GM23338 (cell line): ENCODE measurements at places on chromosomes 1 and 21. TPM values are rescaled to one million over a fixed set of nuclear protein-coding genes. Genes with fewer than 3 reads are reported as not detected.

DNA sequence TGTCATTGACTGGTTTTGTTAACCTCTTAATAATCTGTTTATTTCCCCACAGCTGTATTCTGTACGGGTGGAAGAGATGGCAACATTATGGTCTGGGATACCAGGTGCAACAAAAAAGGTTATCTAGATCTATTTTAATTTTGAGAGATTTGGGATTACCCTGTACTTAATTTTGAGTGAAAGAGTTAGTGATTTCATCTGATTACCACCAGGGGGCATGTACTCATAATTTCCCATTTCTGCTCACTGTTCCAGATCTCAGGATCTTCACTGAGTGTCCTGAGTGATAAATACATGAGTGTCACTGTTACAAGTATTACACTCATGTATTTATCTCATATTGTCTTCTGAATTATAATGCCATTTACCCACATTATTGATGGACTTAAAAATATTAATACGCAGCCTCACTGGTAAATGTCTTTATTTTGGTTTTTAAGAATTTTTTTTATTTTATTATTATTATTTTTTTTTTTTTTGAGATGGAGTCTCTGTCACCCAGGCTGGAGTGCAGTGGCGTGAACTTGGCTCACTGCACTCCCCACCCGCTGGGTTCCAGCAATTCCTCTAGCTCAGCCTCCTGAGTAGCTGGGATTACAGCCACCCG is 27.4 kb downstream of the DTL start:
- no peaks in the 10 kb centered on the region for H3K27me3 ChIP-seq
- no peak overlapping the region for H3K27ac ChIP-seq
- no peak overlapping the region for H3K4me3 ChIP-seq

- no peaks in the 10 kb centered on the region for H3K4me1 ChIP-seq
- peaks cover 49% of the 10 kb centered on the region for H3K27me3 ChIP-seq
- peak overlapping the region; percentile 83 for H3K4me3 ChIP-seq
Measured at GRCh38 chr1:67308136-67308535, 463 bp downstream of the IL12RB2 start.

DNA sequence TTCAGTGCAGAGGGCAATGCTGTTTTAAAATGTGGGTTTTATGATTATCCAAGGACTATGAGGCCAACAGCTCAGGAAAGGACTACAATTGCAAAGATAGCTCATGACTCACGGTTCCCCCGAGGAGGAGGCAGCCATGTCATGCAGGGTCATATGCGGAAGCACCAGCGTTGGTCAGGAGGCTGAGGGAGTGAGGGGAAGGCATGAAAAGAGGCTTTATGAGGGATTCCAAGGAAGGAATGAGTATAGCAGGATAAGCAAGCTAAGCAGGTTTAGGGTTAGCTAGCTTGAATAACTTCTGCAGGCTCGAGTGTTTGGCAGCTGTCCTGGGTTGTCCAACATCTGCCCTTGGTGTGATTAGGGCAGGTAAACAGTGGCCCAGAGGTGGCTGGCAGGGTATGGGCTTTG is 495.1 kb downstream of the SETD4 start:
- 0 out of 2 replicates have a peak, but pooled peaks cover 7% of the 10 kb centered on the region for H3K4me1 ChIP-seq
- no peak overlapping the region for H3K27ac ChIP-seq
- no peak for DNase-seq
- H3K4me3 ChIP-seq: no peak overlapping the region
- H3K27me3 ChIP-seq: no peaks in the 10 kb centered on the region

- no peaks in the 10 kb centered on the region for H3K4me1 ChIP-seq
- no peaks in the 10 kb centered on the region for H3K36me3 ChIP-seq
- H3K27me3 ChIP-seq: no peaks in the 10 kb centered on the region
Measured at GRCh38 chr1:116674011-116674531, 6.5 kb upstream of the IGSF3 start.

DNA sequence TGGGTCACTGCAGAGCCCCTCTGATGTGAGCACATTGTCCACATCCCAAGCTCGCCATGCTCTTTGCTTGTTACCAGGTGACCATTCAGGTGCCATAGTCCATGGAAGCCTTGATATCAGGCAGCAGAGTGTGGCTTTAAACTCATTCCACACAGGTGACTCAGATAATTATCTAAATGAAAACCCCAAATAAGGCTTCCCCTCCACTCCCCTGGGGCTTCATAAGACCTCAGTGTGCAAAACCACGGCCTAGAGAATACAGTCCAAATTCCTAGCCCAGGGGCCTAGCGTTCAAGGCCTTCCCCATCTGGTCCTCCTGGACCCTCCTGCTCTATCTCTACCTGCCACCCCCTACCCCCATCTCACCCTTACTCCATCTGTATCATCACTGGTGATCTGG is 97.1 kb downstream of the ARHGEF10L start:
- H3K4me1 ChIP-seq: no peaks in the 10 kb centered on the region
- no peaks in the 10 kb centered on the region for H3K27me3 ChIP-seq
- H3K27ac ChIP-seq: no peak overlapping the region
- DNase-seq: no peak

DNA sequence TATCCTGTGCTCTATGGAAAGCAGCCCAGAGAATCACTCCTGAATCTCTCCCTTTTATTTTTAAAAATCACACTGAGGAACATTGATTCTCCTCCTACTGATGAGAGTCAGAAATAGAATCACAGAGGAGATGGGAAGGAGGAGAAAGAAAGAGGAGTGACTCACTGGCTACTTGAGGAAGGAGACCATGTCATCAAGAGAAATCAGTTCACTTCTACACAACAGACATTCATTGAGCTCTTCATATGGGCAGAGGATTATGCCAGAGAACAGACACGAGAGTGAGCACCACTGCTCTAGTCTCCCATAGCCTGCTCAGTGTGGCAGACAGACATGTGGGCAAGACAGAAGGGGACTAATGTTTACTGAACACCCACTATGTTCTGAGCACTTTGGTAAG is 44.2 kb downstream of the RAB3B start:
- no peaks in the 10 kb centered on the region for H3K27me3 ChIP-seq
- no peak overlapping the region for H3K27ac ChIP-seq
- H3K4me1 ChIP-seq: no peaks in the 10 kb centered on the region

DNA sequence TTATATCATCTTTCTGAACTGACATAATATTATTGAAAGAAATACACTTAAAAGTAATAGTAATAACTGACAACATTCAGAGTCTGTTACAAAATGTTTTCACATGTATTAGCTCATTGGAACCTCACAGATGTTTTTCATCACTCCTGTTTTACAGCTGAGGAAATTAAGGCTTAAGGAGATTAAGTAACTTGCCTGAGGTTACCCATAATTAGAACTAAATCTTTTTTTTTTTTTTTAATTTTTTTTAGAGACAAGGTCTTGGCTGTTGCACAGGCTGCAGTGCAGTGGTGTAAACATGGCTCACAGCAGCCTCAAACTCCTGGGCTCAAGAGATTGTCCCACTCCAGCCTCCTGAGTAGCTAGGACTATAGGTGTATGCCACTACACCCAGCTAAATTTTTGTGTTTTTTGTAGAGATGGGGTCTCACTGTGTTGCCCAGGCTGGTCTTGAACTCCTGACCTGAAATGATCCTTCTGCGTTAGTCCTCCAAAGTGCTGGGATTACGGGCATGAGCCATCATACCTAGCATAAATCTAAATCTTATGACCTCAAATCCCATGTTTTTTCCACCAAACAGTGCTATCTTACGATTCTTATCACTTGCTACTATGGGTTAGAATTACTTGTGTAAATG is 64.7 kb upstream of the MACF1 start:
- peak overlapping the region; percentile 99 for H3K27ac ChIP-seq
- H3K27me3 ChIP-seq: no peaks in the 10 kb centered on the region
- no peak for DNase-seq
- no peaks in the 10 kb centered on the region for H3K36me3 ChIP-seq

DNA sequence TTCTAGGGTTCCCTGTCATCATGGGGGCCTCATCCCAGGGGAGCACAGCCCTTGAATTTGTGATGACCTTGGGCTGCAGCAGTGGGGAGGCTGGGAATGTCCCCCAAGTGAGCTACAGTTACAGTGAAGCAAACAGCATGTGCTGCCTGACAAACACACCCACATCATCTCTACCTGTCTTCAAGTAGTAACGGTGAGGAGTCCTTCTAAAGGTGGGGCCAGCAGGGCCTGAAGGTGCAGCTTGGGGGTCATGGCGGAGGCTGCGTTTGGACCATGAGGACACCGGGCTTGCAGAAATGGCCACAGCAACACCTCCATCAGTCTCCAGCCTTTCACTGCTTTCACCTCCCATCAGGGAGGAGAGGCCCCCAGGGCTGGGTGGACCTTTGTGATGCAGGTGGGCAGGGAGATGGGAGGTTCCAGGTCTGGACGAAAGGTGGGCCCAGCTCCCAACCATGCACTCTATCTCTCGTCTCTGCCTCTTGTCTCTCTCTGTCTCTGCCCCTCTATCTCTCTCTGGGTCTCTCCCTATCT is 55.7 kb downstream of the WNT9A start:
- no peaks in the 10 kb centered on the region for H3K27me3 ChIP-seq
- H3K4me3 ChIP-seq: no peak overlapping the region
- DNase-seq: no peak

GRCh38 chr1:212677136-212677535 is 22.5 kb downstream of the BATF3 start:
- DNase-seq: peak; percentile 38
- no peaks in the 10 kb centered on the region for H3K27me3 ChIP-seq
- H3K27ac ChIP-seq: no peak overlapping the region

GRCh38 chr21:29431680-29432079 is 133.0 kb downstream of the BACH1 start:
- H3K4me3 ChIP-seq: no peak overlapping the region
- no peak for DNase-seq
- H3K36me3 ChIP-seq: no peaks in the 10 kb centered on the region
- peaks cover 10% of the 10 kb centered on the region for H3K4me1 ChIP-seq
- no peaks in the 10 kb centered on the region for H3K27me3 ChIP-seq
- no peak overlapping the region for H3K27ac ChIP-seq

- H3K36me3 ChIP-seq: peaks cover 83% of the 10 kb centered on the region
- no peak overlapping the region for H3K4me3 ChIP-seq
- no peaks in the 10 kb centered on the region for H3K4me1 ChIP-seq
- H3K27me3 ChIP-seq: no peaks in the 10 kb centered on the region
- H3K27ac ChIP-seq: no peak overlapping the region
Measured at GRCh38 chr1:201851949-201852348, 23.0 kb downstream of the IPO9 start.

- H3K36me3 ChIP-seq: no peaks in the 10 kb centered on the region
- no peaks in the 10 kb centered on the region for H3K27me3 ChIP-seq
- no peak overlapping the region for H3K4me3 ChIP-seq
- peaks cover 17% of the 10 kb centered on the region for H3K4me1 ChIP-seq
Measured at GRCh38 chr21:15775981-15776380, 46.2 kb downstream of the USP25 start.

DNA sequence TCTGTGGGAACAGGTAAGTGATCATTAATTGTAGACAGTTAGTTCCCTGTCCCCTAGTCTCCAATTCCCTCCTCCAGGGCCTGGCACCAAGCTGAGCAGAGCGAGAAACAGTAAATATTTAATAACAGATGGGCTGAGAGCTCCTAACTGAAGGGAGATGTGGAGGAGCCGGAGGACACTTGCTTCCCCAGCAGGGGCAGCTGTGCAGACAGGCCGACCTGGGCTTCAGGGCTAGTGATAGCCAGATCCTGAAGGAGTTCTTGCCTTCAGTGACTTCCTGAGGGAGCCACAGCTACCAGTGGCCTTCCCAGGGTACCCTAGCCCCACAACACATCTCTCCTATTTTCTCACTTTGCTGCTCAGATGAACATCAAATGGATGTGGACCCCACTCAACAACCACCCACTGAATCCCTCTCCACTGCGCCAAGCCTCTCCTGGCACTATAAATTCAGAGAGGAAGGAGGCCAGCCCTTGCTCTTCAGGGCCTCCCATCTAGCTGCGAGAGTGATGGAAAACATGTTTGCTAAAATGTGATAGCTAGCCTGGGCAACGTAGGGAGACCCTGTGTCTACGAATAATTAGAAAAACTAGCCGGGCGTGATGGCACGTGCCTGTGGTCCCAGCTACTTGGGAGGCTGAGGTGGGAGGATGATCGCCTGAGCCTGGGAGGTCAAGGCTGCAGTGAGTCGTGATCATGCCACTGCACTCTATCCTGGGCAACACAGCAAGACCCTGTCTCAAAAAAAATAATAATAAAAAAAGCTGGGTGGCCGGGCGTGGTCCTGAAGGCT is 26.9 kb upstream of the SYNC start:
- H3K36me3 ChIP-seq: no peaks in the 10 kb centered on the region
- H3K27ac ChIP-seq: no peak overlapping the region
- H3K4me3 ChIP-seq: no peak overlapping the region
- H3K4me1 ChIP-seq: peaks cover 11% of the 10 kb centered on the region; the same call in 1 of the 2 replicates
- H3K27me3 ChIP-seq: no peaks in the 10 kb centered on the region
- peak; percentile 13 for DNase-seq

DNA sequence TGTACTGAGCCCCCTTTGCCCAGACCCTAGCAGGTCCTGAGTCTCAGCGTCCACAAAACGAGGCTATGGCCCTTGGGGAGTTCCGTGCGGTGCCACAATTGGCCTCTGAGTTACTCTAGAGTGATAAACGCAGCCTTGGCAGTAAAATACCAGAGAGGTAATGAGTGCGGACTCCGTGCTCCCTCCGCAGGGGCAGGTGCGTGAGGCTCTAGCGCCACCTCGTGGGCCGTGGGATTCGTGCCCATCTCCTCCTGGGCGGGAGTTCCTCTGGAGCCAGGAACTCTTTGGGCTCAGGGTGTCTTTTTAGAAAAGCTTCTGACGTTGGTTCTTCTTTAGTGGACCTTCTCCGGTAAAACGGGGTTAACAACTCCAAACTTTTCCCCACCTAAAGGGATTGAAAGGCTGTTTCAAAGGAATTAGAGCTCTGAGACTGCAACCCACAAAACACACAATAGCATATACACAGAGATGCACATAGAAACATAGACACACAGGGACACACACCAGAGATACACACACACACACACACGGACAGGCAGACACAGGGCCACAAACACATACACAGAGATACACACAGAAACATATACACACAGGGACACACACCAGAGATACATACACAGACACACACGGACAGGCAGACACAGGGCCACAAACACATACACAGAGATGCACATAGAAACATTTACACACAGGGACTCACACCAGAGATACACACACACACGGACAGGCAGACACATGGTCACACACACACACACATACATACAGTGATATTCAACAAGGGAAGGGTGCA is 99.4 kb downstream of the KCNJ15 start:
- no peaks in the 10 kb centered on the region for H3K27me3 ChIP-seq
- peak; percentile 88 for DNase-seq
- H3K27ac ChIP-seq: no peak overlapping the region
- H3K4me3 ChIP-seq: no peak overlapping the region

GRCh38 chr1:171998711-171999110 is 157.4 kb downstream of the DNM3 start:
- no peaks in the 10 kb centered on the region; the same call in 1 of the 2 replicates for H3K4me1 ChIP-seq
- H3K36me3 ChIP-seq: no peaks in the 10 kb centered on the region
- no peak overlapping the region for H3K4me3 ChIP-seq
- H3K27ac ChIP-seq: no peak overlapping the region
- H3K27me3 ChIP-seq: no peaks in the 10 kb centered on the region
- DNase-seq: no peak

- H3K27me3 ChIP-seq: no peaks in the 10 kb centered on the region
- H3K27ac ChIP-seq: peak overlapping the region; percentile 81
- peaks cover 29% of the 10 kb centered on the region for H3K36me3 ChIP-seq
- H3K4me3 ChIP-seq: peak overlapping the region; percentile 29
Measured at GRCh38 chr1:56527548-56528302, 51.6 kb downstream of the PLPP3 start.

GRCh38 chr1:204255225-204255624 is 41.4 kb upstream of the GOLT1A start:
- H3K4me3 ChIP-seq: peak overlapping the region; percentile 33
- H3K4me1 ChIP-seq: peaks cover 33% of the 10 kb centered on the region
- H3K36me3 ChIP-seq: no peaks in the 10 kb centered on the region
- H3K27ac ChIP-seq: peak overlapping the region; percentile 71
- DNase-seq: peak; percentile 80

The GPR61 gene
- 0.58 TPM in 1 of 2 replicates, not detected in the other for total RNA-seq

The VCAM1 gene
- total RNA-seq: not detected in 2 replicates

The ZNF697 gene
- total RNA-seq: 30.4 and 32.0 TPM in 2 replicates

The LCA5L gene
- total RNA-seq: 0.69 TPM in 1 of 2 replicates, not detected in the other

The TRIM67 gene
- total RNA-seq: 0.03 TPM in 1 of 2 replicates, not detected in the other
